RWPE1 (cell line): ENCODE measurements at places on chromosomes 4 and X.
A peak's percentile ranks its signal among the peaks of the same experiment; 100 is the strongest.

DNA sequence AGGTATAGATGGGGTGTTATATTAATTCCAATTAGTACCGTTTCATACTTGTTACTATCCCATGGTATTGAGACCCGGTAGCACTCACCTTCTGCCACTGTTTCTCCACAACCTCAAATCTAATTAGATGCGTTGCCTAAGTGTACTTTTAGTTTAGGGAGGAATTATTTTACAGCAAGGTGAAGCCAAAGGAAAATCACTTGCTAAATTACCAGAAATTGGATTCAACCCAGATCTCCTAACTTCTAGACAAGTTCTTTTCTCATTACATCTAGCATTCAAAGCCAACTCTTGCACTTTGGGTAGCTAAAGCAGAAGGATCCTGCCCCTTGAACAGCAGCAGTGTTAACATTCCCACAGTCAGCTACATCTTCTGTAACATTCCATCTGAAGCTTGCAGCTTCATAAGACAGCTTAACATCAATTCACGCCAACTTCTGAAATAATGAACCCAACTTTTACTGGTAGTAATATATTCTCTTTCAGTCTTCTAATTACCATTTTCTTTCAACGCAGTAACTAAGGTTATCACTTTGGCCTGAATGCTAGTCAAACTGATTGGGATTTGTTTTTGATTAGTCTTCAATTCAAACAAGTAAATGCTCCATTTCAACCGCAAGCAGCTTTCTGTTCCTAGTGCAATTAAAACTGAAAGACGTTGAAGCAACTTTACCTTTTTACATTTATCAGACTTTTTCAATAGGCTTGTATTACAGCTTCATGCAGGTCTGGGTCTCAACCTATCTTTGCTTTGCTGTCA is 934 bp upstream of the SEC31A start:
- DNase-seq, result no peak

DNA sequence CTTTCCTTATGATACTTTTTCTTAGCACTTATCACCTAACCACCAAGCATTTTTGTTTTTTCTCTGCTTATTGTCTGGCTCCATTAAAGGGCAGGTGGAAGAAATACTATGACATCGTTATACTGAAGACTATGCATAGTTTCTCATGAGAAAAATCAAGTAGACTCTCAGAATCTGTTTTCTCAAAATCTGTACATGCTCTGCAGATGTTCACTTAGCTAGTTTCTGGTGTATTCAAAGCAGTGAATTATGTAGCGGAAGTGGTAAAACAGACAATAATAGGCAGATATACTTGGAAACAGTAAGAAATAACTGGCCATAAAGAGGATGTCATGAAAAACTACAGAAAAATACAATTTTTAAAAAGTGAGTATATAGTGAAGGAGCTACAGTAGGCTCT is 146.0 kb downstream of the STIM2 start:
- DNase-seq, result no peak

DNA sequence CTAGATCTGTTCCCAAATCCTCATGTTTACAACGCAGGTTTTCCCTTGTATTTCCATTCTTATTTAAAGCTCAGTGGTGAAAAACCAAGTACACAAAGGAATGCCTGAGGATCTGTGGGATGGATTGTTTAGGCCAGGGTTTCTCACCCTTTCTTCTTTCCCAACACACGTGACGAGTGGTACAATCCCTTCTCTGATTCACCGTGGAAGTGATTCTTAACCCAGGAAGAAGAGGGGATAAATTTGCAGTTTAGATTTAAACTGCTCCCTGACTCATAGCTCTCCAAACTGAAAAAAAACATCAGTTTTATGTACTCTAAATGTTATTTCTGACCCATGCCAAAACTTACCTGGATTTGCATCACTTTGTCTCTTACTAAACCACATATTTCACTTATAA is 17.0 kb downstream of the PAQR3 start:
- DNase-seq, result no peak

DNA sequence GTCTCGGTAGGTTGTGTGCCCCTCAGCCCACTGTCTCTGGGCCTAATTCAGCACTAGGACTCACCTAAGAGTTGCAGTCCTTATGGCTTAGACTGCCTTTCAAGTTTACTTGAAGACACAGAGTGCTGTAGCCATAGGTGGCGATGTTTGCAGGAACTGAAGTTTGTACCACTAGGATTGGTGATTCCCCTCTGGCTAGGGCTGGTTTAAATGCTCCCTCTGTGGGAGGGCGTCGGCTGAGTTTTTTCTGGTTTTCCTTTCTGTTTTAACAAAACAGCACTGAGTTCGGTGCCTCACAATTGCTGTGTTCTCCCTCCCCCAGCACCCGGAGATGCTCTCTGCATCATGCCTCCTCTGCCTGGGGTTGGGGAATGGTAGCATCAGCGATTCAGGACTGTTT is 480.9 kb downstream of the PCDH11X start:
- no peak for DNase-seq

GRCh38 chr4:183863155-183863825 is 41.8 kb upstream of the STOX2 start:
- no peak for DNase-seq

GRCh38 chr4:65071564-65071963 is 598.7 kb downstream of the EPHA5 start:
- peak; percentile 25 for DNase-seq

DNA sequence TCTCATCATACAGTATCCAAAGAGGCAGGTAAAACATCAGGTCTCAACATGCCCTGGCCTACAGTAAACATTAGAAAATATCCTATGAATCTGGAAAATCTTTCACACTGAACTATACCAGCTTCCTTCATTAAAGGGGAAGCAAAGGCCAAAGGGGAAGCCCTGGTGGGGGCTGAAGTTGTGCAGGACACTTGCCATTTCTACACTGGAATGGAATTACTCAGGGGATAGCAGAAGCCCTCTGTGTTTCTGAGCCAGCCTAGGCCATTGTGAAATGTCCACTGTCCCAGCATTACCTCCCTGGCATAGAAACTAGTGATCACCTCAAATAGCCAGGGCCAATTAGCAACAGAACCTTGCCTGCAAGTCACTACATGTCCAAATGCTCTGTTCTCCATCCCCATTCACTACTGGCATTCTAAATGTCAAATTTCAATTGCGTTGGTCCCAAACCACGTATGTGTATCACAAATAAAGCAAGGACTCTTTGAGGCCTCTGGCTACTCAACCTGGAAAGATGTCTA is 429.9 kb downstream of the AFF2 start:
- peak; percentile 0 for DNase-seq

GRCh38 chr4:16136827-16137226 is 53.0 kb upstream of the PROM1 start:
- DNase-seq, result no peak

DNA sequence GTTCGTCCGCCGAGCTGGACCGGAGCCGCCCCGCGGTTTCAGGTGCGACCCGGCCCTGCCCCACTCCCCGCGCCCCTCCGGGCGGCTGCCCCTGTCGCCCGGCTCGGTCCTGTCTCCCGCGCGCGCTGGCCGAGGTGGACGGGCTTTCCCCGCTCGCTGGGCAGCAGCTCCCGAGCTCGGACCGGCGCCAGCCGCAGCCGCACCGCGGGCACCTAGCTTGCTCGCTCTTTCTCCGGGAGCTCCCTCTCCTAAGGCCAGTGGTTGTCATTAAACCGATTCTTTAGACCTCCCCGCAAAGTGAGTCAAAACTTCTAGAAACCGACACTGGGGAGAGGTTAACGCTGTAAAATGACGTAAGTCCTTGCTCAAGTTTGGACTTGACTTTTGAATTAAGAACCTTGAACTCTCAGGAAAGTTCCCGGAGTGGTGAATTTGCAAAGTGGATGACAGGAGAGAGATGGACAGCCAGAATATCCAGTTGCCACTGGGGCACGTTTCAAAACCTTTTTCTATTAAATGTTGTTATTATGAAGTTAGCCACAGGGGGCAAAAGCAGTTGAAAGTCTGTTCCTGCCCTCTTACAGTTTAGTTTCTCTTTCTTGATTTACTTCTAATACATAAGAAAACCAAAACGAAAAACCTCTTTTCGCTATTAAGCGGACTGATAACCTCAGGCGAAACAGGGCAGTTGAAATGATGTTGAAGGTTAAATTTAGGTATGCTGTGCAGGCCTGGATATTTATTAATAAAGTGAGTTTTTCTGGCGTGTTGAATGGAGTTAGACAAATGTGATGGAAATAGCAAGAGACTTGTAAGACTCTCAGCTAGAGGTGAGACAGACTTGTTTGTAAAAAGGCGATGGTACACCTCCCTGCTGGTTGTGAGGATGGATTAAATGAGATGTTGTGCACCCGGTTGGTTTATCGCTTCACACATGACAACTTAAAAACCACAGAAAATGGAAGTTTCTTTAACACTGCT is 847 bp downstream of the PI4K2B start:
- DNase-seq, result peak; percentile 77

- DNase-seq, result no peak
Measured at GRCh38 chr4:52665592-52665991, 6.5 kb upstream of the USP46 start.

- no peak for DNase-seq
Measured at GRCh38 chr4:112201915-112202505, 29.6 kb upstream of the AP1AR start.
